ENCODE measurements at places on chromosomes 1 and 21.

GRCh38 chr1:210117198-210117597 lies 115.4 kb upstream of the SERTAD4 start:
- DNase-seq, result no peak

GRCh38 chr1:66275601-66276023 lies 258.3 kb upstream of the SGIP1 start:
- no peak for DNase-seq

DNA sequence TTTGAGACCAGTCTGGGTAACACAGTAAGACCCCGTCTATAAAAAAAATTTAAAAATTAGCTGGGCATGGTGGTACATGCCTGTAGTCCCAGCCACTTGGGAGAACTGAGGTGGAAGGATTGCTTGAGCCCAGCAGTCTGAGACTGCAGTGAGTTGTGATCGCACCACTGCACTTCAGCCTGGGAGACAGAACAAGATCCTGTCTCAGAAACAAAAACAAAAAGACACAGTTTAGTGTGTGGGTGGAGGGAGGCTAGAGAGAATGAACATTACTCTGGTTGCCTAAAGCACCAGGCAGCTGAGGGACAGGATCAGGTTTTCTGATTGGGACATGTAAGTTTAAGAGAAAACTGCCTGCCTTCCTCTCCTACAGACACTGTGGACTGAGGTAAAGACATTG lies 42.3 kb downstream of the VAMP4 start:
- no peak for DNase-seq

- DNase-seq, result no peak
These were observed 83.0 kb upstream of the COL11A1 start for GRCh38 chr1:103191327-103191726.

- DNase-seq, result no peak
These were observed 222.8 kb downstream of the FOXD2 start for GRCh38 chr1:47660622-47661021.

DNA sequence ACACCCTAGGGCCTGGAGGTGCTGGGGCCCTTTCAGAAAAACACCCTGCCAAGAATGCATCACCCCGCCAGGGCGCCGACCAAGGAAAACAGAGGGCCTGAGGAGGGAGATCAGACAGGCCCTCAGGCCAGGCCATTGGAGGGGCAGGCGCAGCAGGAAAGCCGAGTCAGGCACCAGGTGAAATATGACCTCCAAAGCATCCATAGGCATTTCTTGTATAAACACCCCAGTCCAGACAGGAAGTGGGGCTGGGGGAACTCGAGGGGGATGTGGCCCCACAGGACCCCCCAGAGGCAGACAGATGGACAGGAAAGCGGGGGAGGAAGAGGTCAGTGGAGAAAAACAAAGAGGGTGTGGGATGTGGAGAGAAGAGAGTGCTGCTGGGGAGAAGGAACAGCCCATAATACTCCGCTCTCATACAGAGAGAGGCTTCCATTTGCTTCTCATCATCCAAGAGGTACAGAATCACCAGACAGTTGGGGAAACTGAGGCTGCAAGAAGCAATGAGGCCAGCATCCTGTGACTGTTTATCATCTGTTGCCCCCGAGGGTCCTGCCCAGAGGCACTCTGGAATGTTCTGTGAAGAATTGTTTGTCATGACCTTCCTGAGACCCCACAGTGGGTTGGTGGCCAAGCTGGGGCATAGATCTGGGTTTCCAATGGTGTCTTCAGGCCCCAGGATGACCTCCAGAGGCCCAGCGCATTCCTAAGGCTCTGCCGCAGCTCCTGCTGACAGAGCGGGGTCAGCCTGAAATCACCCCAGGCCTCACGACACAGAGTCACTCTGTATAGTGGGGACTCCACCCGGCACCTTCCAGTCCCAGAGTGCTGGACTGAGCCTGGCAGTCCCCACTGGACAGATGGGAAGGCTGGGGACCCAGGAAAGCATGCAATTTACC lies 18.0 kb downstream of the TRIM62 start:
- no peak for DNase-seq

DNA sequence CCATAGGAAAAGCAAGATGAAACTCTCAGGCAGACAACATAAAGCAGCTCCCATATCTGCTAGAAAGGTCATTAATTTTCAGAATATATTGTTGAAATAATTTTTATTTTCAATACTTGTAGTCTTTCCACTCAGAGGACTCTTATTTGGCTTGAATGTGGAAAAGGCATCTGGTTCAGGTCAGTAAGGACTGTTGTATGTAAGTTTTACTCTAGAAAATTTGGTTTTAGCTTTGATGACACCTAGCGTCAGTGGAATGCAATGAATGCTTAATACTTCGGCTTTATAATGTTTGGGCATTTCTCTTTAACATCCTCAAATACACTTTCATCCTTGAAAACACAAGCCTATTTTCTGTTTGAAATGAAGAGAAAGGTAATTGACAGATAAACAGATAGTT lies 63.3 kb downstream of the LRRC40 start:
- no peak for DNase-seq

GRCh38 chr21:33273044-33273443 lies 6.9 kb downstream of the IL10RB start:
- no peak for DNase-seq

GRCh38 chr1:213987422-213987926 lies 299 bp upstream of the PROX1 start:
- peak; percentile 31 for DNase-seq

DNA sequence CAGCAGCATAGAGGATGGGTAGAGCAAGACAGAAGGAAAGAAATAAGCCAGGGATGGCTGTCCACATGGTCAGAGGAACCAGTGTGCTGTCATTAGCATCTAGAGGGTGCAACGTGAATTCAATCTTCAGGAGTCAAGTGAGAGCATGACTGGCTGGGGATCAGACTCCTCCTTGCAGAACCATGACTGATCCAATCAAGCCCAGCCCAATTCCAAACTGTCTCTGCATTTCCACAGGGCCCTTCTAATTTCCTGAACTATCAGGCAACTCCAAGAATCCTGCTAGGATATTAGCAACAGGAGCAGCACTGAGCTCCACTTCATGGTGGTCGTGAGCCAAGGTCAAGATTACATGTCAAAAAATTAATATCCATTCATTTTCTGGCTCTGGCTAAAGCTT lies 166.8 kb upstream of the CAMK1G start:
- DNase-seq, result no peak

DNA sequence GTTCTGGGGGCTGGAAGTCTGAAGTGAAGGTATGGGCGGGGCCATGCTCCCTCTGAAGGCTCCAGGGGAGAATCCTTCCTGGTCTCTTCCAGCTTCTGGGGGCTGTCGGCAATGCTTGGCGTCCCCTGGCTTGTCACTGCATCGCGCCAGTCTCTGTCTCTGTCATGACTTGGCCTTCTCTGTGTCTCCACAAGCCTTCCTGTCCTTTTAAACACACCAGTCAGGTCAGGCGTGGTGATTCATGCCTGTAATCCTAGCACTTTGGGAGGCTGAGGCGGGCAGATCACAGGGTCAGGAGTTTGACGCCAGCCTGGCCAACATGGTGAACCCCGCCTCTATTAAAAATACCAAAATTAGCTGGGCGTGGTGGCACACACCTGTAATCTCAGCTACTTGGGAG lies 125.3 kb downstream of the ACTL8 start:
- DNase-seq, result no peak

- DNase-seq, result no peak
These were observed 1.9 kb downstream of the ZYG11B start for GRCh38 chr1:52727956-52728656.

- no peak for DNase-seq
These were observed 66.3 kb upstream of the KIF1B start for GRCh38 chr1:10143961-10144485.

DNA sequence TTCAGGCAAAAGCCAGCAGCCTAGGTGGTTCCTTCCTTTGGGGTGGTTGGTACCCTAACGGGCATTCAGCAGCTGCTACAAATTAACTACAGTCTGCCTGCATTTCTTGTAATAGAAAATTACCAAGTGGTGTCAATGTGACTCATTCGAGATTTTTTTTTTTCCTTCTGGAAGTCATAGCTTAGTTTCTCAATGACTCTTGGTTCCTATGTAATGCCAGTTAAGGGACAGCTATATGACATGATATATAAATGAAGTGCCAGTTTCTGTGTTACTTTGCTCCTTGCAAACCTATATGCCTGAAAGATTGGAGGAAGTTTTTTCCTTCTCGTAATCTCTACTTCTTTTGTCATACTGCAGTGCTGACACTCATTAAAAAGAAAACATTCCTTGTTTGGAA lies 2.6 kb downstream of the MGST3 start:
- no peak for DNase-seq

DNA sequence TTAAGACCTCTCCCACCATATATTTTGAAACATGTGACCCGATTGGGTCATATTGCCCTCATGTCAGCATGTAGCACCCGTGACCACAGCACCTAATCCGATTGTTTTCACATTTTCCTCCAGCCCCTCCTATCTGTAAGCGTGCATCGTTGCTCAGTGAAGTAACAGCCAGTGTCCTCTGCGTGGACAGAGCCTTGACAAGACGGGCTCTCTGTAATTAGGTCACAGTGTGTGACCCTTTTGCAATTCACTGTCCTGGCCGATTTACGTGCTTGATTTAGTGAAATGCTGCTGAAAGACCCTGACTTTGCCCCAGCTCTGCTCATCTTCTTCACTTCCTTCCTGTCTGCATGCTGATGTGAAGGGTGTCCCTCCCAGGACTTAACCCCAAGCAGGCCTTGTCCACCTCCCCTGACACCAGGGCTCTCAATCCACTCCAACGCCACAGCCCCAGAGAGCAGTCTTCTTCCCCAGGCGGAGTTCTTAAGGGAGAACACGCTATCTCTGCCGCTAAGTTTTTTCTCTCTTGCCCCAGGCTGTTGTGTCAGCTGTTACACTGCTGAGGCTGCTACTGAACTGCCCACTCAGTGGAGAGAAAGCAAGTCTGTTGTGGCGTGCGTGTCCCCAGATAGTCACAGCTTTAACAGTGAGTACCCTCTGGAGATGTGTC lies 19.4 kb downstream of the URB2 start:
- no peak for DNase-seq

DNA sequence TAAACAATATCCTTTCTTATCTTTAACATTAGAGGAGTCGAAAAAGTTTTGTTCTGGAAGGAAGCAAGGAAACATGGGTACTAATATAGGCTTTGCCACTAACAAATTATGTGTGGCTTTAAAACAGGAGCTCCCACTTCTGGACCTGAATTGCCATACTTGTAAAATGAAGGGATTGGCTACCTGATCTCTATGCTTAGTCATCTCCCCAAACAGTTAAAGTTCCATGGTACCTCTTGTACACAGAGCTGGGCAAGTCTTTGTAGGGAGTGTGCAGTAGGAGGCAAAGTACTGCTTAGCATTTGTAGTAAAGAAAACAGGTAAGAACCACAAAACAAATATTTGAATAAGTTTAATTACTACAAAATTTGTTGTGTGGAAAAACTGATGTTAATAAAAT lies 81.3 kb downstream of the MAST2 start:
- DNase-seq, result no peak

- DNase-seq, result no peak
These were observed 165.8 kb upstream of the RAB4A start for GRCh38 chr1:229105109-229105508.

DNA sequence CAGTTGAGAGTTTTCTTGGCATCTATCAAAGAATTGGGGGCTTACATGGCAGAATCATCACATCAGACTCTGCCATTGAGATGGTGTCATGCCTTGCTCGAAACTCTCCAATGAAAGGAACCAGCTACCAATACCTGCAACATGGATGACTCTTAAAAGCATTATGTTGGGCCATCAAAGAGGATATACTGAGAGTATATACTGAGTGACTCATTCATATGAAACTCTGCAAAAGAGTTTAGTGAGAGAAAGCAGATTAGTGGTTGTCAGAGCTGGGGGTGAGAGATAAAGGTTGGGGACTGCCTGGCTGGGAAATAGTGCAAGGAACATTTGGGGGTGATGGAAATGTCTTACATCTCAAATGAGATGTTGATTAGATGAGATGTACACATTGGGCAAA lies 14.7 kb upstream of the HMGB4 start:
- no peak for DNase-seq

- no peak for DNase-seq
These were observed 59.0 kb upstream of the EDEM3 start for GRCh38 chr1:184813528-184814089.

- no peak for DNase-seq
These were observed 29.6 kb upstream of the CACHD1 start for GRCh38 chr1:64440183-64440826.

- no peak for DNase-seq
These were observed 18.5 kb upstream of the BTG3 start for GRCh38 chr21:17631195-17631594.

GRCh38 chr1:29746076-29746665 lies 509.8 kb downstream of the PTPRU start:
- no peak for DNase-seq

DNA sequence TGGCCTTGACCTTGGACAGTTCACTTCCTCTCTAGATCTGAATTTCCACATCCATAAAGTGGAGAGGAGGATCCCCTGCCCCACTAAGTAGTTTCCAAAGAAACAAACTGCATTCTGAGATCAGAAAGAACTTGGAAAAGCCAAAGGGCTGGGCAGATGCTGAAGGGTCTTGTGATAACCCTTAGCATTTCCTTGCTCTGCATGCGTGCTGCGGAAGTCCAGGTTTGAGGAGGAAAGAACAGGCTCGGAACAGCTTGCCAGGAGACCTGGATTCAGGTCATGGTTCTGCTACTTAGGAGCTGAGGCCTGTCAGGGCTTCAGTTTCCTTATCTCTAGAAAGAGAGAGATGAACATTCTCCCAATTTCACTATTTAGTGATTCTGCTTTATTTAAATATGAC lies 27.2 kb downstream of the IGFN1 start:
- no peak for DNase-seq

DNA sequence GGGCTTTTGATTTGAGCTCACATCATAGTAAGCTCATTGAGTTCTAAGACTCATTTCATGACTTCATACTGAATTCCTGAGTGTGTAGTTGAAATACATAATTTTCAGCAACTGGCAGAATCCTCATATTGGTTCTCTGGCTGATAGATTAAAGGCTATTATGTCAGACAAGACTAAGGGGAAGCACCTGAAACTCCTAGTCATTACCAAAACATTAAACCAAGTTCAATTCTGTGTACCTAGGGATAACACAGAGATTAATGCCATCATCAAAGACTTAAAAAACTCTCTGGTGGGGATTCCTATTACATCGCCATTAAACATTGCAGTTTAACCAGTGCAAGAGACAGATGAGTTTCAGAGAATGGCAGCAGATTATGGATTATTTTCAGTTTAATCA lies 339.1 kb downstream of the PTPRC start:
- no peak for DNase-seq

DNA sequence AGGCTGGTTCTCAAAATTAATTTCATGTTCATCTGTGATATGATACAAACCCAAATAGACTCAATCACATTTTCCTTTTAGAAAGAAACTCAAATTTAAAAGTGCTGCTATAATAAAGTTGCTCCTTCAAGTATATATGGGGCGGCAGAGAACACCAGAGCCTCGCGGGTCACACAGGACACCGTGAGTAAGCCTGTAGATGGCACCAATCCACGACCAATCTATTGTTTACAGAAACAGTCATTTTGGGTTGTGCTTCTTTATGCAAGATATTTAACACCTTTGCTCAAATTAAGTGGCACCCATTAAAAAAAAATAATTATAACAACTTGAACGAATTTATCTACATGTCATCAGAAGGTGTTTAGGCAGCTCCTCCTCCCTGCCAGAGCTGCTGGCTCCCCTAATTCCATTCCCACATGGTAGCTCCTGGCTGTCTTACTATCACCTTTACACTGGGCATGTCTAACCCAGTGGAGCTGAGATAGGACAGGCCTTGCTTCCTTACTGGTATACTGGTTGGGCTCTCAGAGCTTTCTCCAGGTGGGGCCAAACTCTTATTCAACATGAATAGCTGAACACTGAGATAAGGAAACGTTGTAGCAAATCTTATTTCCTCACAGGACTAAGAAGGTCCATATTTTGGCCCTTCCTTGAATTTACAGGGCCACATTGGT lies 287.0 kb downstream of the SDCCAG8 start:
- DNase-seq, result no peak

GRCh38 chr1:87089070-87089736 lies 174.8 kb downstream of the HS2ST1 start:
- DNase-seq, result no peak
